GM04503 (cell line): ENCODE measurements at places on chromosomes 4 and X.
A peak's percentile ranks its signal among the peaks of the same experiment; 100 is the strongest.

- peak; percentile 38 for DNase-seq
Observed at GRCh38 chr4:125704726-125705125, 390.0 kb downstream of the FAT4 start.

DNA sequence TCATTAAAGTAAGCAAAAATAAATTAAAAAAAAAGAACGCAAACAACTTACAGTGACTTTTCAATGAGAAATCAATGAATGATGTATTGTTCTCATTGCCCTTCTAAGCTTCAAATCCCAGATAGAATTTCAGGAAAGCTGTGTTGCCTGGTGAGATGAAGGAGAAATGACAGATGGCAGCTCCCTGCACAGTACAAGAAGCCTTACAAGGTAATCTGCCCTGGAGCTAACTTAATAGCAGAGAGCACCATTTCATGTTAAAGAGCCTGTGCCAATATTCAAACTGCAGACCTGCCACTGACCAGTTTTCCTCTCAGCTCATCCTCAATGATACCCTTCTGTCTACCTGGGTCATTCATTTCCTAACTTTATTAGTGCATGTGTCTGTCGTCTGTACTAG lies 54.0 kb downstream of the GC start:
- no peak for DNase-seq

- DNase-seq, result no peak
Observed at GRCh38 chr4:59058543-59058942, 1948.4 kb upstream of the IGFBP7 start.

DNA sequence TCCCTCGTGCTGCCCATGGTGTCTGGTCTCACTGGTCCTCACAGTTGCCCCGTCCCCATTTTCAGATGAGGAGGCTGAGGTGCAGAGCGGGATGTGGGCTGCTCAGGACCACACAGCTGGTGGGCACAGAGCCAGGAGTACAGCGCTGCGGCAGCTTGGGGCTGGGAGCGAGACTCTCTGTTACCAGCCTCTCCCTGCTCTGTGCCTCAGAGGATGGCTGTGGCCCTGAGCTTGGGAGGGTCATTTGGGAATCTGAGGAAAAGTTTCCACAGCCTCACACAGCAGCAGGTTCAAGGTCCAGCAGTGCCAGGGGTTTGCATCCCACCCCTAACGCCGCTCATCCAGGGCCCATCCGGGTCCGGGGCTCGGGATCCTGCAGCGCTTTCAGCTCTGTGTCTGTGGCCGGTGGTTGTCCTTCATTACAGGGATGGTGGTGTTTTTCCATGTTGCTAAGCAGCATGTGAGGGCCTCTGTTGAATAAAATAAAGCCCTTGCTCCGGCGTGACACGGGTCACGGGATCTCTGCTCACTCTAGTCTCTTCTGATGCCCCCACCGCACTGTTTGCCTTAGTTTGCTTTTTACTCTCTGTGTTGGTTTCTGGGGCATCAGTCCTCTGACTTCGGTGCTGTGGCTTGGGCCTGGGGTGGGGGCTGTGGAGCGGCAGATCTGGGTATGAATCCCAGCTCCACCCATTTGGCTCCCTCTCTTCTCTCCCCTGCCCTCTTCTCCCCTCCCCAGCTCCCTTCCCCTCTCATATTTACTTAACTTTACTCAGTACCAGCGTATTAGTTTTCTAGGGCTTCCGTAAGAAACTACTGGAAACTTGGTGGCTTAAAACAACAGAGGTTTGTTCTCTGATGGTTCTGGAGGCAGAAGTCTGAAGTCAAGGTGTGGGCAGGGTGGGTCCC lies 6.5 kb downstream of the WFS1 start:
- no peak for DNase-seq

DNA sequence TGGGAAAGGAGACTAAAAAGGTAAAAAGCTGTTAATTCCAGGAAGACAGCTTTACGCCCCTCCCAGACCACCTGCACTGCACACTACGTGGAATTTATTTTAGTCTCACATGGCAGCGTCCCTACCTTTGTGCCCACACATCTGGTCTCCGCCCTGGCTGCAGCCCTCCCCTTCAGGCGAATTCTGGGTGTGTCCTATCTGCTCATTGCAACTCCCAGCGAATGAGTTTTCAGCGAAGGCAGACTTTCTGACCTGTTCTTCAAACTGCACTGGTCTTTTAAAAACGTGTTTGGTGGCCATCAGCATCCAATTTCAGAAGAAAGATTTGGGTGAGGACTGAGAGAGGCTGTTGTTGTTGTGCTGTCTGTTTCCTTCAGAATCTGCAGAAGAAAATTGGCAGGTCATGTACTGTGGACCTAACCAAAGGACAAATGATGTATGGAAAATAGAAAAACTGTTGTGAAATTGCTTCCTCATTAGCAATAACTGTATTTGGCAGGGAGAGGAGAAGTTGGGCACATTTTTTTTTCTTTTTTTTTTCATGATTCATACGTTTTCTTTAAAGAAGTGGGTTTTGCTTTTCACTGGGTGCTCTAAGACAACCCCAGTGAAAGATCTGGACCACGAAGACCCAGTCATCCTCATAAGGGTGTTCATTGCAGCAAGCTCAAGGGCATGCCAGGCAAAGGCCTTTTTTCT lies 4.2 kb downstream of the TLR8 start:
- DNase-seq, result no peak

DNA sequence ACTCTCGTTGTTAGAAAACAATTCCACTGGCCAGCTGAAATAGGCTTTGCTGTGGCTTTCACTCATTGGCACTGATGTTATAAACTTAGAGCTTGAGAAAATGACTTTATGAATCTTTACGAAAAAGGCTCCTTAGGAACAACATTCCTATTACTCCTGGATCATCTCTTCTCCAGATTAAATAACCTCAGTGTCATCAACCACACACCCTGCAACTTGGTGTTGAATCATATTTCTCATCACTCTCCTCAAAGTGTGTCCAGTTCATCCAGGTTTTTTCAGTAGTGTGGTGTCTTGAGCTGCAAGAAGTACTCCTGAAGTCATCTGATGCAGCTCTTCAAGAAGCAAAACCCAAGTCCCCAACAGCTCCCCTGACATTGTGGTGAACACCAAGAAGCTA lies 28.1 kb upstream of the ANOS1 start:
- DNase-seq, result no peak

GRCh38 chr4:39961311-39961877 lies 16.3 kb downstream of the PDS5A start:
- no peak for DNase-seq

DNA sequence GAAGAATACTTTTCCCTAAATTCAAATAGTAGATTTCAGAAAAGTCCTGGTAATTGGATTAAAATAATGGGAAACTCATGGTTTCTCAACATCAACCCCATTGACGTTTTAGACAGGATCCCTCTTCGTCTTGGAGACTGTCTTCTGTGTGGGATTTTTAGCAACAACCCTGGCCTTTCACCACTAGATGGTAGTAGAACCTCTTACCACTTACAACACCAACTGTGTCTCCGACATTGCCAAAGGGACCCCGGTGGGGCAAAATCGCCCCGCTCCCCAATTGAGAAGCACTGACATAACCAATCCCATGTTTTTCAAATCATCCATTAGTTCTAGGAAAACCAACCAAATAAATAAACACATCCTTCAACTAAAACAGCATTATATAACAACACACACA lies 16.9 kb upstream of the ANOS1 start:
- no peak for DNase-seq

DNA sequence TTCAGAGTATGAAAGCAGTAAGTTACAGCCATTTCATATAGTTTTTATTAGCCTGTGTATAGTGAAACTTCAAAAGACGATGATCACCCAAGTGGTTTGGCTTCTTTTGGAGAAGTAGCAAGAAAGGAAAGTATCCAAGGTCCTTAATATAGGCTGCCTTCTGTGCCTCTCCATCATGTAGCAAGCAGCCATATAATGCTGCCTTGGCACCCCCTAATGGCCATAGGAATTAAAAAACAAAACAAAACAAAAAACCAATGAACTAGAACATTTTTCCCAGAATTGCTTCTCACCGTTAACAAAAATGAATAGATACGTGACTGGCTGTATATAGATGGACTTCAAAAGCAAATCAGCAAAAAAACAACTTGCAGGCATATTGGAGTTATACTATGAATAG lies 18.9 kb downstream of the LAMP2 start:
- DNase-seq, result no peak

GRCh38 chr4:6668391-6668790 lies 25.3 kb upstream of the S100P start:
- no peak for DNase-seq

GRCh38 chr4:155445306-155445705 lies 68.5 kb upstream of the MAP9 start:
- no peak for DNase-seq

DNA sequence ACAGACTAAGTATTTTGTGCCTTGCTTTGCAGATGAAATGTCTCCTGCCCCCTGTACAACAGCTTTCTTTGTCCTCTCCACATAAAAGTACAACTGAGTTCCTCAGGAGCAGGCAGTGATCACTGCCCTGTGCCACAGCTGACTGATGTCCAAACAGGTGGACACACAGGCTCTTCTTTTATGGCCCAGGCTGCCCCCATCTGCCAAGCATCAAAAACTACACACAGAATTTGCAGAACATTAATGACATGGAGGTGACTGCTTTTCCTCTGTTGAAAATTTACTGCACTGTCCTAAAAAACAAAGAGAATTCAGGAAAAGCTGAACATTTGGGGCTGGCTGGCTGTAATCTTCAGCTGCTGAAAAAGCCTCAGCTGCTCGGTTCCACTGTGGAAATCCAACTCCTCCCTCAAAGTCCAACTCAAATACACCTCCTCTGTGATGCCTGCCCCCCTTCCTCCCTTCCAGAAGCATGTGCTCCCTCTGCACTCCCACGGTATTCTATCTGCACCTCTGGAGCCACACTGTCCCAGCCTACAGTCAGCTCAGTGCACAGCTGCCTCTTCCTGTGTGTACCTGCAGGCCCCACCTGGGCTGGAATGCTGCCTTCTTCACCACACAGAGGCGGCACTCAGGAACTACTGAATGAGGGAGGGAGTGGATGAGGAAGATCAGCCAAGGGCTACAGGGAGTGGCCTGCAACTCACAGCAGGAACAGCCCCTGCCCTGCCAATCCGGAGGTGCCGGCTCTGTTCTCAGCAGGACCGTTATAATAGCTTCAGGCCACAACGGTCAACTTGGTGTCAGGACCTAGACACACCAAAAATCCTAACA lies 10.3 kb downstream of the AFAP1 start:
- DNase-seq, result no peak

DNA sequence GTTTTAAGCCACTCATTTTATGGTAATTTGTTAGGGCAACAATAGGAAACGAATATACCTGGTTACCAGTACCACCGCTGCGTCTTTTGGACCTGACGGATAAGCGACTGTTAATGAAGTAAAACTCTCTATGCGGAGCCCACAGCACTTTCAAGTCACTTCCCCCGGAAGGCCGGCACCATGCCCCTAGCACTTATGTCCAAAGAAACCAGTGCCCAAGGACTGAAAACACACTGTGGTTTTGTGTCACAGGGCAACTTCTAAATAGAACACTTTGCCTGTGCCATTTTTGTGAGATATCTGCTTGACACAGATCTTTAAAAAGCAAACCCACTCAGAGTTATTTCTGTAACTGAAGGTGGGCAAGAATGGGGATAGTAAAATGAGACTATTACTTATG lies 22.7 kb downstream of the SH3KBP1 start:
- DNase-seq, result no peak

DNA sequence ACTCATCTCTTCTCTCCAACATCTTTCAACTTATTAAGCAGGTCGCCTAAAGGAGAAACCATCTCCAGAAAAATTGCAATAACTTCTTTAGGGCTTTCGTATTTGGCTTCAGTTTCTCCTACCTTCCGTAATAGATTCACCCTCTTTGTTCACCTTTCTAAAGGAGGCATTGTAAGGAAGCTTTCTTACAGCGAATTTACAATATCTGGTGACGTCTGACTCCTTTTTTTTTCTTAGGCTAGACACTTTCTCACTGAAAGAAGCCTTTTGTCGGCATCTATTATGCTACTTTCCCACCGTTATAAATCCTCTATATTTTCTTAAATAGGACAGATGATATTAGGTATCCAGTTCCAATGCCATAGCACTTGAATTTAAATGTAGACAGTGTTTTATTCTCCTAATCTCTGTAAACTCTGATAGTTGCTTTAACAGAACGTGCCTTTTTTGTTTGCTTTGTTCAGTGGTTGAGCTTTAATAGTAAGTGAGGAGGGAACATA lies 302.4 kb downstream of the IL1RAPL1 start:
- DNase-seq, result no peak

DNA sequence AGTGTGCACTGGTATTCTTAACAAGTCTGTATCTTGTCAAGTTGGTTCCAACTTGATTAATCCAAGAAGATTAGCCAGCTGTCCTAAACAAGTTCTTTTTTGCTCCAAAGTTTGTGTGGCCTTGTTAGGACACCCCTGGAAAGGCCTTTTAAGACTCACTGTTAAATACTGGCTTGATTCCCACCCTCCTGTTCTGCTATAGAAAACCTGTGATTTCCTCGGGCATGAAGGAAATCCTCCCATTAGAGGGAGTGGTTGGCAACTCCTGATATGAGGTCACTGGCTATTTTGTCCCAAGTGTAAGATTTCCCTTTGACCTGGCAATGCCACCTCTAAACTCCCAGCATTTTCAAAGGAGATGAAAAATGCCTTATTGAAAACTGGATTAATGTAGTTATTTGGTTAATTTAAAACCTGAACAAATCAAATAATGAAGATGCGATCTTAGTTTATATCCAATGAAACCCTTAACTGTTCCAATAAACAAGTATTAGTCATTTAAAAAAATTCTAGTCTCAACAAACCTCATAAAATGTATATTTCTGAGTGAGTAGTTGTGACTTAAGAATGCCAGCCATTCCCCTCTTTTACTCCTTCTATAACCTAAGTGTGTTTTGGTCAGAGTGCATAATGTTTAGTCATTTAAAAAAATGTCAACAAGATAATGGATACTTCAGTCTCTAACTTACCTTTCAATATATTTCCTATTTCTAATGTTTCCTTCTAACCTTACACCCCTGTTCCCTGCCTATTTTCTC lies 94.4 kb downstream of the NPNT start:
- no peak for DNase-seq

DNA sequence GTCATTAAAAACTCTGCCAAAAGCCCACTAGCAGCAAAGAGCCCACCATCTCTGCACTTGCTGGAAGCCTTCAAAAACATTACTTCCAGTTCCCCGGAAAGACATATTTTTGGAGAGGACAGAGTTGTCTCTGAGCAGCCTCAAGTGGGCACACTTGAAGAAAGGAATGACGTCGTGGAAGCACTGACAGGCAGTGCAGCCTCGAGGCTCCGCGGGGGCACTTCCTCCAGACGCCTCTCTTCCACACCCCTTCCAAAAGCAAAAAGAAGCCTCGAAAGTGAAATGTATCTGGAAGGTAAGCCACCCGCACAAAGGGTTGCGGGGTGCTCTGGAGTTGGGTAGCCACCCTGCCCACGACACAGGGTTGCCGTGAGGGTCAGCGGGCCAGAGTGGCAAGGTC lies 25.9 kb downstream of the OFD1 start:
- no peak for DNase-seq
